ENCODE measurements at places on chromosomes 12 and 14.

DNA sequence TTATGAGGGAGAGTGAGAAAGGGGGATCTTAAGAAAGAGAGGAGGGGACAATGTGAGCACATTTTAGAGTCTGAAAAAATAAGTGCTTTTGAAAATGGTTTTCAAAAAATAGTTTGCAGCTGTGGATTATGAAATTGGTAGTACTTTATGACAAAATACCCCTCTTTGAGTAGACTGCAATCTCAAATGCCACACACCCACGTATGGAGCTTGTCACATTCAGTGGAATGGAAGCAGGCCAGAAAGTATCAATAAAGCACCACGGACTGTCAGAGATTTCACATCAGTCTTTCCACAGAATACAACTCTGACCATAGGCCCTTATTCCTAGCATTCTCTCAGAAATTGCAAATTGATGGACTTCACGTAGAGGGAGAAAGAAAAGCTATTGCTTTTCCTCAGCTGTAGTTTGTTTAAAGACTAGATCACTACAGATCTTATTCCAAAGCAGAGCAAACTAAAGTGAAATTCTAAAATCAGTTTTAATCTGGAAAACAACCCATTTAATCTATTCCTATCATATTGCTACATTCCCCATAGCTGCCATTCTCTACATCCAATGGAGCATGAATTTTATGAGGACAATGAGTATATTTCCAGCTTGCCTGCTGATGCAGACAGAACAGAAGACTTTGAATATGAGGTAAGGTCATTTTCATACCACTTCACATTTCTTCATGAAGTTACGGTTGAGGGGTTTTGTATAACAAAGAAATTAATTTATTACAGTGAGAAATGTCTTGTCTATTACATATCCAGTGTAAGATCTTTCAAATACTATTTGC is 321.3 kb downstream of the PDZRN4 start:
- no peak for DNase-seq

DNA sequence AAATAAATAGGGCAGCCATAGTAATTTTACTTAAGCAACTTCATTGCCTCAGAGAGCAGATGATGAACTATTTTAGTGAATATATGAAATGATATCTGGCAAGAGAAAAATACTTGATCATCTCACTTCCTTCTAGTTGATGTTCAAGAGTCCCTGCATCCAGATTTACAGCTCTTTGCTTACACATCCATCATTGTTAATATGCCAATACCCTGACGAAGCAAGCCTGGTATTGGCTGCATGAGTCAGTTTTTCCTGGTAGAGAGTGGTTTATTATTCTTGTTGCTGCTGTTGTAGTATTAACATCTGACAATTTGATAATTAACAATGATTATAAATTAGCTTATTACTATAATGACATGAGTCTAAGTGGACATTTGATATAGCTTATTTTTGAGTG is 681.9 kb downstream of the NRXN3 start:
- DNase-seq: no peak

- DNase-seq: no peak
Observed at GRCh38 chr12:26425587-26426260, 230.4 kb downstream of the SSPN start.

GRCh38 chr12:12180575-12180974 is 86.3 kb downstream of the LRP6 start:
- DNase-seq: no peak

- no peak for DNase-seq
Observed at GRCh38 chr12:103909811-103910210, 20.4 kb upstream of the HSP90B1 start.

DNA sequence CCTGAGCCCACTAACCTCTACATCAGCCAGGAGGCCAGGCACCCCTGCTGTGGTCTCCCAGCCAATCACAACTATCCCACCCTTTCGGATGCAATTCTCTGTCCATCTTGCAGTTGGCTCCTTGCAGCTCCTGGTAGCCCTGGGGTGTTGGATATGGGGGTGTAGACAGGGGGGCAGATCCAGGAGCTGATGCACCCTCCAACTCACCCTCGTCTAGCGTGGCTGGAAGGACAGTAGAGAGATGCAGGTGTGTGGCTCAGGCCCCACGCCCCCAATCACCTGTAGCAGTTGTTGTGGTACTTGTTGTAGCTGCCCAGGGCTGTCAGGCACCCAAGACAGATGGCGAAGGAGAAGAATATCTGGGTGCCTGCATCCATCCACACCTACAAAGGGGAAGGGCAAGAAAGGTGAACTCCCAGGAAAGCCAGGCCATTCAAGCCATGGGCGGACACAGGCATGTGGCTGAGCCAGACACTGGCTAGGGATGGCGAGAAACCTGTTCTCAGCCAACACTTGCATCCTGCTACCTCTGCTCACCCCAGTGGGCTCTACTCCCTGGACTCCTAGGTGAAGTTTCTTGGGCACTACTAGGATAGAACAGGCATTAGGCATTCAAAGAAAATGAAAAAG is 13.4 kb upstream of the SLC6A12 start:
- DNase-seq: no peak

GRCh38 chr14:23115039-23115731 is 3.9 kb downstream of the CEBPE start:
- DNase-seq: peak; percentile 82
